Activated naive CD4-positive, alpha-beta T cell treated with anti-CD3 and anti-CD28 coated beads for 36 hours (primary cell): ENCODE measurements at places on chromosomes 2 and 18. TPM values are rescaled to one million over a fixed set of nuclear protein-coding genes. Genes with fewer than 3 reads are reported as not detected.

- DNase-seq: no peak
Measured at GRCh38 chr2:105248316-105249070, 7.0 kb downstream of the GPR45 start.

DNA sequence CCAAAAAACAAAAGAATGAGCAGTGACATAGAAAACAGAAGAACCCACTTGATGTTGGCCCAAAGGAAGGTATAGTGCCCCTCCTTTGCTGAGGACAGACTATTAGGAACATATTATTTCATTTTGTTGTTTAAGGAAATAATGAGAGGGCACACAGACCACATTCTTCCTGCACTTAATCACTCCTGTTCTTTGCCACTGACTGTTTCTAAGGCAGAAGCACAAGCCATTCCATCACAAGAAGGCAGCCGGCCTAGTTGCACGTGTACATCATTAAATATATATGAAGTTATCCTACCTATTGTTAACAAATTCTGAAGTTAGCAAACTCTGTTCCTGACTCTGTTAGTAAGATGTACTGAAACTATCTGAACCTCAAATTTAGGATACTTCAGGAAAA is 110.0 kb downstream of the LNPK start:
- DNase-seq: no peak

Gene CCDC88A
- total RNA-seq: 9.7 TPM

Gene FIGN
- not detected for total RNA-seq

DNA sequence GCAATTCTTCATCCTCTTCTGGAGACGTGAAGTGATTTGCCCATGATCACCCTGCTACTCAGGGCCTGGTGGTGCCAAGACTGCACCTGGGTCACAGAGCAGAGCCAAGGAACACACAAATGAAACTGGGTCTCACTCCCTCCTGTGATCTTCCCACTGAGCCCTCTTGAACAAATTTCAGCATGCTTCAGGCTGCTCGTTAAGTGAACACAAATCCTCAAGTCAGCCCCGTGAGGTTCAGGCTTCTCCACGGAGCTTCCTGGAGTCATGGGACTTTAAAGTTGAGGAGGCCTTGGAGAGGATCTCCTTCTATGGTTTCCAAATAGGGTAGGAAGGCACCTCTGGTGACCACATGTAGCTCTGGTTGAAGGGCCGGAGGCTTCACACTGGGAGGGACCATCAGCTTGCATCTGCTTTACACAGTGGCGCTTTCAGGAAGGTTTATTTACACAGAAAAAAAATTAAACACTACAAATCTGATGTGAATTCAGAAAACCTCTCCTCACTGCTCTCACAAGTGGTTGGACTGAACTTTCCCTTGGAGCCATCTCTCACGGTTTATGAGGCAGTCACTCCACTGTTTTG is 255.4 kb downstream of the LOXHD1 start:
- no peak for DNase-seq

GRCh38 chr2:190036071-190036470 is 26.5 kb downstream of the MSTN start:
- no peak for DNase-seq

Gene LCT
- total RNA-seq: 0.05 TPM

Gene TTN
- 0.91 TPM for total RNA-seq
